ENCODE measurements at places on chromosomes 12 and 14.
A peak's percentile ranks its signal among the peaks of the same experiment; 100 is the strongest.

DNA sequence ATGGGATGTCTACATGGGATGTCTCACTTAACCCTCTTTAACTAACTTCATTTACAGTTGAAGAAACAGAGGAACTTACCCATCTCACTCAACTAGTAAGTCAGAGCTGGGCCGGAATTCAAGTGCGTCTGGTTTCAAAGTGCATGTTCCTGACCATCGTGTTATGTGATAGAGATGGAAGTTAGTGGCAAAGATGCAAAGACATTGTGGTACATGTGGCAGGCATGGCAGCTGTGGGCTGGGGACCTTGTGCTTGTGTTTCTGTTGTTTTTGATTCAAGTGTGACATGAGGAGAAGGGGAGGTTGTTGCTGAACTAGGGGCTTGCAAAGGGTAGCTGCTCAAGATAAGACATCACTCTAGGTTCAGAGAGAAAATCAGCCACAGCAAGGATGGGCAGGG lies 2.3 kb upstream of the KRT74 start:
- DNase-seq, result no peak

DNA sequence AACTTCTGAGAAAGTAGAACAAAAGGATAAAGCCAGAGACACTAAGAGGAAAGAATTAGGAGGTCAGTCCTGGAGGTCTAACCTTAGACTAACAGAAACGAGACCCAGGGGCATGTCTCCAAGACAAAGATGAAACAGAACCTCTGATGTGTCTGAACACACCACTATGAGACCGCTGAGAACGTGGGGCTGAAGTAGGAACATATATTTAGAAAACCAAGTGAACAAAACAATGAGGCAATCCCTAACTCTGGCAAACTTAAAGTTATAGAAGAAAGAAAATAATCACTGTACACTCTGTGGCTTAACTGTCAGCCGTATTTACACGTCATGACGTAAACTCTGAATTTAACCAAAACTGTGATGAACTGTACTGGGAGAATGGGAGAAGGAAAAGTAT lies 17.9 kb downstream of the KCTD10 start:
- no peak for DNase-seq

GRCh38 chr14:78162202-78162601 lies 8.0 kb upstream of the NRXN3 start:
- peak; percentile 55 for DNase-seq

- no peak for DNase-seq
Observed at GRCh38 chr12:106001105-106001836, 137.5 kb downstream of the NUAK1 start.

DNA sequence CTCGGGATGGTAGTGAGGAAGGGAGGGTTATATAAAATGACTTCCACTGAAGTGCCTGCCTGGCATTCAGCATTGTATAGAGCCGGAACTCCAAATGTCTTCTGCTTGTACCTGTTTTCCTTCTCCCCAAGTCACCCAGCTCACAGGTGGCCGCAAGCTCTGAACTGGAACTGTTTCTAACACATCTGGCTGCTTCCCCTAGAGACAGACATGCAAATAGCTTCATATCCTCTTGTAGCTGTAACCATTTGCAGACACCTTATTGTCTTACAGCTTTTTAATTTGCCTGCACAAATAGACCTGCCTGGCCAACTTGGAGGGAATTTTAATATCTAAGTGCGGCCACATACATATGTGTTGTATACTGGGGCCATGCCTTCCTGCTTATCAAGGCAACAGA lies 126.0 kb downstream of the CHST11 start:
- DNase-seq, result no peak

All from EL (cell line).